ENCODE measurements at places on chromosomes 5 and 9.
A peak's percentile ranks its signal among the peaks of the same experiment; 100 is the strongest.

DNA sequence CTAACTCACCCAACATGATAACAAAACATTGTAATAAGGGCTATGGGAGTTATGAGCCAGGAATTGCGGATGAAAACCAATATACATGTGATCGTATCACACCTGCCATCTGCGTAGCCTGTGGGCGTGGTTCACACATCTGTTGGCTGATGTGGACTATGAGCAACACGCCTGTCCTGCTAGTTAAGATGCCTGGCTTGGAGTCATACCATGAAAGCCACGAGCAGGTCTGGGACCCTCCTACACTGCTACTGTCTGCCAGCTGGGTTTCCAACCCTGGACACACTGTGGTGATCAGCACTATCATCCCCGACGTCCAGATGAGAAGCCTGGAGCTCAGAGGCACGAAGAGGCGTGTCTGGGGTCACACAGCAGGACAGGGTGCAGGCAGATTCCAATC is 40.2 kb downstream of the STK10 start:
- DNase-seq = no peak

DNA sequence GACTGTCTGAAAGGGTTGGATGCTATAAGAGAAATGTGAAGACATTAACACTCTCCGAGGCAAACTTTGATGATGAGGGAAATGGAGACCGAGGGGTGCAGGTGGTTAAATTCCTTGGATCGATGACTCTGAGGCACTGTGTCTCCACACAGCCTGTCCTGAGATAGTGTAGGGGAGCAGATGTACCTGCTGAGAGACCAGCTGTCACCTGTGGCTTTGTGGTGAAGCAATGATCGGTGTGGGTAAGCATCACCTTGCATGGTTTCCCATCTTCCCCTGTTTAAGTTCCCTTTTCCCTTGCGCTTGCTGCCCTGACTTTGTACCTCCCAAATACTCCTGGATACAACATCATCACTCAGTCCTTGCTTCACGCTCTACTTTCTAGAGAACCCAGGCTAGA is 9.8 kb upstream of the MIER3 start:
- no peak for DNase-seq

DNA sequence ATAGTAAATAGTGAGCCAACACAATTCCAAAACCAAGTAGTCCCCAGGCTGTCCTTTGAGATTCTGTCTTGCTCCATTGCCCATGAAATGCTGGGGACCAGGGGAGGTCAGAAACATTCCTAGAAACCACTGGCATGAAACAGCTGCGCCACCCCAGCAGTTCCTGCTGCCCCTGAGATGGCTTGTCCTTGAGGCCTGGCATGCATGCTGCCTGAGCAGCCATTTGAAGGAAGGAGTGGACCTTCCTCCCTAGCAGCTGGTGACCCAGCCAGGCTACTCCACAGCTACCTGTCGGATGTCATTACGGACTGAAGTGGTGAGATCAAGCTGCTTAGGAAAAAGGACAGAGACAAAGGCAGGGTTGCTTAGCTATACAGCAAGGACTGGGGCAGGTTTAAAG is 260.6 kb downstream of the DENND1A start:
- no peak for DNase-seq

GRCh38 chr5:28174691-28175090 is 1136.3 kb upstream of the CDH9 start:
- no peak for DNase-seq

GRCh38 chr5:125065741-125066140 is 319.3 kb upstream of the ZNF608 start:
- no peak for DNase-seq

DNA sequence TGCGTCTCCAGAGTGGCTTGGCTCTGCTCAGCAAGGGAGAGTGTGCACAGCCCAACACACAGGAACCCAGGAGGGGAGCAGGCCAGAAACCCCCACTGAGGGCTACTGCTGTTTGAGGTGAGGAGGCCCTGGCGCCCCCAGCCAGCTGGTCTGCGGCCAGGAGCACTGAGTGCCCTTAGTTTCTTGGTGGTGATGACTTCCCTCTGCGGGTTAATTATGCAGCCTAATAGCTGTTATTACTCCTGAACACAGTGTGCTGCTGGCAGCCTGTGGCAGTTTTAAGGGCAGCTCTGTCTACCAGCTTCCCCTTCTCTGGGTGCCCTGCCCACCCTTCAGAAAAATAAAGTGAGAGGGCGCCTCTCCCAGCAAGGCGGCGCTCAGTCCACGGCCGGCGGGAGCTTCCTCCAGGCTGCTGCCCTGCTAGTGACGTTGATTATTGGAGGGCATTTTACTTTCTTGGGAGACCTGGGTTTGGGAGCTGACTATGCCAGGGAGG is 19.2 kb downstream of the GADD45G start:
- no peak for DNase-seq

DNA sequence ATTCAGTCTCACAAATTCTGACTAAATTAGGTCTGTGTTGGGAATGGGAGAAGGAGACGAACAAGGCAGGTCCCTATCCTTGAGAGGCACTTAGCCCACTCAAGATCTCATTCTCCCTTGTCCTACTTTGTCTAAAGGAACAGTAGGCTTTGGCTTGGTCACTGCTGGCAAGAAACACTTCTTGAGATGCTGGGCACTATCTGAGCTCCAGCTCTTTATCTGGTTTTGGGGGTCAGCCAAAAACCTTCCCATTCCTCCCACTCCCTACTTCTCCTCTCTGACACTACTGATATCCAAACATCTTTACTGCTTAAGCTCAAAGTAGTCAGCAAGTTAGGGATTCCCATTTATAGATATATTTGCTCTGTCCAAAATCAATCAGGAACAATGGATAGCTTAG is 155.2 kb downstream of the MAPKAP1 start:
- no peak for DNase-seq

DNA sequence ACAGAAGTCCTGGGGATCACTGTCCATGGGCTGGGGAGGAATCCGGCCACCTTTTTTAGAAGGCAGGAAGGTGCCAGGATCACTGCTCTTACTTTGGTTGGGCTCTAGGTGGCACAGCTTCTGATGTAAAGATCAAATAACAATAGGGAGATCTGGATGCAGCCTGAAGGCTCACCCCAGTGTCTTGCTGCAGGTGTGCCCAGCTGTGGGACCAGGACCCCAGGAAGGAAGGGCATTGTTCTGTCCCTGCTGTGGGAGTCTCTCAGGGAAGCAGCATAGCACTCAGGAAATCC is 69.6 kb downstream of the DAB2IP start:
- DNase-seq = no peak

- DNase-seq = no peak
These were observed 316.1 kb downstream of the PSAT1 start for GRCh38 chr9:78613006-78613405.

DNA sequence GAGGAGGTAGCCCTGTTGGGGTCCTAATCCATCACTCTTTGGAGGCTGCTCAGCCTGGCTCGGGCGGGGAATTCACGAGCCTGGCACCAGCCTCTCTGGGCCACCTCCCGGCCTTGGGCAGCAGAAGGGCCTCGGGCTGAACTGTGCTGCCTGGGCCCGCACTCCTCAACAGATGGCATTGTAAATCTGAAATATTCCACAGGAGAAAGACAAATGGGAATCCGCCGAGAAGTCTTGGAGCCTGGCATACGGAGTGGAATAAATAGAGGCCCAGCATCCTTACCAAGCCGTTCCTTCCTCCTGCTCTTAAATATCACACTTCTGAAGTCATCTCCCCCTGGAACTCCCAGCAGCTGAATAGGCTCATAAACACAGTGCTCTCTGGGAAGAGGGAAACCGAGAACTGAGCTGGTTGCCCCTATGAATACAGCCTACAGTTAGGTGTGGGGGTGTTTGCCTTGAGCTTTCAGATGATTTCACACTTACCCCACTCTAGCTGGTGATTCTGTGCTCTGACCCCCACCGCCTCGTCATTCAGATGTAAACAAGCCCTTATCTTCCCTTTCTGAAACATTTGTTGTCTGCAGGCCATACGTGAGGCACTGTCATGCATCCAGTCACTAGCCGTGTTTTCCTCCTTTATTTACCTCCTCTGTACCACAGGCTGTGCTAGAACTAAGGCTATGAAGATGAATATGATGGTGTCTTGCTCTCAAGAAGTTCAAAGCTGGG is 455.0 kb upstream of the CLINT1 start:
- DNase-seq = no peak

DNA sequence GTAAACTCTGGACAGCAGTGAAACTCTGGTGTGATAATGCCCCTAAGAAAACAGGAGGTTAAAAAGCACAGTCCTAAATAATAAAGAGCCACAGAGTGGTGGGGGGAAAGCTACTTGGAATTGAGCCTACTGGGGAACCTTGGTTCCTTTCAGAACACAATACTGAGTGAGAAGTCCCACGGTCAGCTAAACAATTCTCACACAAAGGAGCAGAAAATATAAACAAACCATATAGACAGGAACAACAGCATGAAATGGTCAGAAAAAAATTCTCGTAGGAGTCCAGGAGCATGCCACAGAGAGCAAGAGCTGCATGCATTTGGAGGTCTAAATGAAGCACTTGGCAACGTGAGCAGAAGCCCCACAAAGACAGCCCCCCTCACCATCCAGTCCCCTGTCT is 56.0 kb downstream of the TEK start:
- DNase-seq = no peak

DNA sequence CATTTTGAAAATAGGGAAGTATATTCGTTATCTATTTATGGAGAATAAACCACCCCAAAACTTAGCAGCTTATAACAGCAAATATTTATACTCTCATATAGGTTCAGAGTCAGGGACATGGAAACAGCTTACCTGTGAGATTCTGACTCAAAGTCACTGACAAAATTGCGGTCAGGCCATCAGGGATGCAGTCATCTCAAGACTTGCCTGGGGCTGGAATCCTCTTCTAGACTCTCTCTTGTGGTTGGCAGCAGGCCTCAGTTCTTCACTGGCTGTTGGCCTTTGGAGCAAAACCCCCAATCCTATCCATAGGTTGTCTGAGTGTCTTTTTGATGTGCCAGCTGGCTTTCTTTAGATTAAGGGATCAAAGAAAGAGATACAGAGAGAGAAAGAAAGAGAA is 275.6 kb downstream of the SEC61B start:
- no peak for DNase-seq

DNA sequence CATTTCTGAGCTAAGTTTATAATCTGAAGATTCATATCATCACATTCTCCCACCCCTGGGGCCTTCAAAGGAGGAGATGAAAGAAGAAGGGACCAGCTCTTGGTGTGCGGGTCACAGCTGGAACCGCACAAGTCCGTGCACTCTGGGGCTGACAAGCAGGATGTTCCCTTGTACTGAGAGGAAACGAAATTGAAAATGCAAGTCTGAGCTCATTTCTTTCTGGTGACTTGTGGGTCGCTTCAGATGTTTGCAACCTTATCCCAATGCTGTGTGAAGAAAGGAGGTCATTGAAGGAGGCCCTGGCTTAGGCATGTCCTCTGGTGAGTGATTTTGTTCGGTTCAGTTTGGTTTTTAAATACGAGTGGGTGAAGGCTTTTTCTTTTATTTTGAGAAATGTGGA is 59.6 kb downstream of the C9orf152 start:
- peak; percentile 40 for DNase-seq

GRCh38 chr5:83919071-83920041 is 198.7 kb upstream of the HAPLN1 start:
- DNase-seq = no peak

- DNase-seq = no peak
These were observed 216.2 kb downstream of the ENC1 start for GRCh38 chr5:74424162-74424868.

DNA sequence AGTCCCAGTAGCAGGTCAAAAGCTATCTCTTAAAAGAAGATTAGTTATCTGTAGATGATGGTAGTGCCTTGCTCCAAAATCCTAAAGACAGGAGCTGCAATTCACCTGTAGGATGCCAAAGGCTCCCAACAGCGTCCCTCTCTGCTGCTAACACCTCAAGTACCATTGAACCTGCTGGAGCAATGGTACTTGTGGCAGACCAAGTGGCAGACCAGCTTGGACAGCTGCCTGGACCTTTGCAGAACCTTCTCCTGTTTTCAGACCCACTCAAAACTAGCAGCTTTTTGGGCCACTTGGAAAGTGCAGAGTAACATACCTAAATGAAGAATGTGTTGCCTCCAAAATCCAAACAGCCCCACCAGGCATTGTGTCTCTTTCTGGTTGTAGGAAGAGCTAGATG is 6.9 kb upstream of the CCDC180 start:
- DNase-seq = no peak

GRCh38 chr5:122999947-123000563 is 36.5 kb downstream of the PPIC start:
- DNase-seq = no peak

- DNase-seq = no peak
These were observed 86.2 kb downstream of the TTC39B start for GRCh38 chr9:15220658-15221318.

- no peak for DNase-seq
These were observed 43.3 kb downstream of the CD180 start for GRCh38 chr5:67153292-67153691.

GRCh38 chr5:154702477-154702876 is 52.7 kb upstream of the LARP1 start:
- no peak for DNase-seq

- DNase-seq = no peak
These were observed 96.8 kb upstream of the MAP1B start for GRCh38 chr5:72010430-72010829.

DNA sequence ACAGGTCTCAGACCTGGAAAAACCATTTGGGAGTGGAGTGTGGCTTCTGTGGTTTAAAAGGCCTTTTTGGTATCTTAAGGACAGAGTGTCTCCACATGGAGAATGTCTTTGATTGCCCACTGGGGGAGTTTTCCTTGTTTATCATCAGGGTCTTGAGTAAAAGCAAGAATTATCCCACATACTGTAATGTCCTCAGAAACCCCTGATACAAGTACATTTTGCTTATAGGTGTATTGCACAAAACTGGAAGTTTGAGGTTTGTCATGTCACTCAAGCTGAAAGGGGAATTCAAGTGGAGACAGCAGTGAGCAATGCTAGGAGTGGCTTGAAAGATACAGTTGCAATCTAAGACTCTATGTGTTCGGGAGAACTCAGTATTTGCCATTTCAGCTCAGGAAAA is 62.7 kb upstream of the GRAMD2B start:
- DNase-seq = no peak

- DNase-seq = no peak
These were observed 15.1 kb upstream of the TNFAIP8 start for GRCh38 chr5:119340597-119341218.

DNA sequence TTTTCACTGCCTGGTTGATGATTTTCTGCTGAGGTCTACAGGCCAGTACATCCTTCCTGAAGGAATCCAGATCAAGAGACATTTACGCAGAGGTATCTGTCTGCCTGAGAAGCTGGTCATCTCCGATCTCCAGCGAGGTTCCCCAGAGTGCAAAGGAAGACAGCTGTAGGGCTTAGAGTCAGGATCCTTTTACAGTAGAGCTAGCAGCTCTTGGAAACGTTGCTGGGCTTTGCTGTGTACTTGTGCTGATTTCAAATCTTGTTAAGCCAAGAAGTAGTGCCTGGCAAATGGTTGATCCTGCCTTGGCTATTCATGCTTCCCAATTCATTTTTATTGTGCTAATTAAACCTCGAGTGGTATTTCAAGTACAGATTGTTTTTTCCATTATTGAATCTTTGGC is 48.9 kb downstream of the NTRK2 start:
- DNase-seq = no peak
